Activated CD4-positive, alpha-beta T cell treated with anti-CD3 and anti-CD28 coated beads, Interleukin-10, Interleukin-2, amounts not matched to agents 100 ng/mL and 50 ng/mL, durations not matched to agents 16 hours and 8 hours (primary cell): ENCODE measurements at places on chromosomes 5 and 9.
A peak's percentile ranks its signal among the peaks of the same experiment; 100 is the strongest.

- peak; percentile 31 for DNase-seq
Observed at GRCh38 chr9:131651160-131651559, 88.7 kb downstream of the RAPGEF1 start.

- DNase-seq = no peak
Observed at GRCh38 chr5:158873104-158873503, 226.6 kb downstream of the EBF1 start.

DNA sequence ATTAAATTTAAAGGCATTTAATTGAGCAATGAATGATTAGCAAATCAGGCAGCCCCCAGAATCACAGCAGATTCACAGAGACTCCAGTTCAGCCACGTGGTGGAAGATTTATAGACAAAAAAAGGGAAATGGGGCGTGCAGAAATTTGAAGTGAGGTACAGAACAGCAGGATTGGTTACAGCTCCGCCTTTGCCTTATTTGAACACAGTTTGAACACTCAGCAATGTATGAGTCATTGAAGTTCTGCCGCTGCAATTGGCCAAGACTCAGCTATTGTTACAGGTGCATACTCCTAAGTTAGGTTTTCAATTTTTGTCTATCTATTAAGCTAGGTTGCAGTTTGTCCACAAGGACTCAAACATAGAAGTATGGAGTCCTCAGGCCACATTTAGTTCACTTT lies 157.7 kb upstream of the SLC12A2 start:
- DNase-seq = no peak

DNA sequence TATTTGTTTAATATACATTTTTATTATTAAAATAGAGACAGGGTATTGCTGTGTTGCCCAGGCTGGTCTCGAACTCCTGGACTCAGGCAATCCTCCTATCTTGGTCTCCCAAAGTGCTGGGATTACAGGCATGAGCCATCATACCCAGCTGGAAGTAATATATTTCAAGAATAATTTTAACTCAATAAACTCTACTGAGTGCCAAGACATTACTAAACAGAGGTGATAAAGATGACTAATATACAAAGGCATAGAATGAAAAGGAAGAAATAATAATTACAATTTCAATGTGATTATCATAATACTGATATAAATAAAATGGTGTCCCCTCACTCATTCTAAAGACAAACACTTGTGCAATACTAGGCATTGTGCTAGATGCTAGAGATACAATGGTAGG lies 13.9 kb downstream of the GOLPH3 start:
- DNase-seq = no peak

DNA sequence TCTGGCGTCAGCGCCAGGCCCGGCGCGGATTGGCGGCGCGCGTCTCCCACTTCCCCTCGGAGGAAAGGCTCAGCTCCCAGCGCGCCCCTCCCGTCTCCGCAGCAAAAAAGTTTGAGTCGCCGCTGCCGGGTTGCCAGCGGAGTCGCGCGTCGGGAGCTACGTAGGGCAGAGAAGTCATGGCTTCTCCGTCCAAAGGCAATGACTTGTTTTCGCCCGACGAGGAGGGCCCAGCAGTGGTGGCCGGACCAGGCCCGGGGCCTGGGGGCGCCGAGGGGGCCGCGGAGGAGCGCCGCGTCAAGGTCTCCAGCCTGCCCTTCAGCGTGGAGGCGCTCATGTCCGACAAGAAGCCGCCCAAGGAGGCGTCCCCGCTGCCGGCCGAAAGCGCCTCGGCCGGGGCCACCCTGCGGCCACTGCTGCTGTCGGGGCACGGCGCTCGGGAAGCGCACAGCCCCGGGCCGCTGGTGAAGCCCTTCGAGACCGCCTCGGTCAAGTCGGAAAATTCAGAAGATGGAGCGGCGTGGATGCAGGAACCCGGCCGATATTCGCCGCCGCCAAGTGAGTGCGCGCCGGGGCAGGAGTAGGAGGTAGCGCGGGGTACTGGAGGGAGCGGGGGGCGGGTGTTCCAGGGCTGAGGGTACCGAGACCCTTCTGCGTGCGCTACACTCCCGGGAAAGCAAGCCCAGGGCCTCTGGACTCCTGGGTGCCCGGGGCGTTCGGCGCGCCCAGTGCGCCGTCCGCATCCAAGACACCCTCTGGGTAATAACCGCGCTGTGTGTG lies at the start of gene MSX2:
Gene MSX2 (plus strand): TSS at position 99 of the 777 bp plus-strand sequence. CDS start 78 bp downstream, at position 177.
- DNase-seq = peak; percentile 46

DNA sequence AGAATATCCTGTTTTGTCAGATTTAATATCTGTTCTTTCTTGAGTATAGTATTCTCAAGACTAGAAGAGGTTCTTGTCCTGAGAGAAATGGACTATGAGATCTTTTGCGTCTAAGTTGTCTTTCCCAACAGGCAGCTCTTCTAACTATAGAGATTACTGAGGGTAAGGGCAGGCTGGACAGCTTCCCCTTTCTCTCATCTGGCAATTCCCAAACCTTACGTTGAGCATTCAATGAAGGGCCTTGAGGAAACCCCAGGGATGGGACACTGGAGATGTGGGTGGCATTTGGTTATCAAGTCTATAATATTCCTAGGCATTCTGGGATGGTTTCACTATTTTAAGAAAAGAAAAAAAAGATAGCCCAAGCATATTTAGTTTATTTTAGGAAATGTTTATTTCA lies 28.0 kb upstream of the C5orf47 start:
- DNase-seq = no peak
